Stimulated activated CD8-positive, alpha-beta memory T cell treated with anti-CD3 and anti-CD28 coated beads, Interleukin-2, amount 100 ng/mL, for 1 hour (primary cell): ENCODE measurements at places on chromosomes 7 and 10.

GRCh38 chr10:122348512-122348911, 26.0 kb upstream of the PLEKHA1 start:
- no peak for DNase-seq

DNA sequence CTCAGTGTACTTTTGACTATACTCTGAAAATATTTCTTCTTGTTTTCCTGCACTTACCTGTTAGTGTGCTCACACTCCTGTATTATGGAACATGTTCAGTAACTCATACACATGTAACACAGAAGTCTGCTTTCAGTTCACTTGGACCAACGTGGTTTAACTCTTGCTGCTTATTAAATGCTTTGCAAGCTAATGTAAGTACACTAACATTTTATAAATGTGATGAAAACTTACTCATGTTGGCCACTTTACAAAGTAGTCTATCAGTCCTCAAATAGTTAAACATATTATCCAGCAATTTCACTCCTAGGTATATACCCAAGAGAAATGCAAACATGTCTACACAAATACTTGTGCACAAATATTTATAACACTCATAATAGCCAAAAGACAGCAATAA, 98.4 kb downstream of the UBE2H start:
- no peak for DNase-seq

DNA sequence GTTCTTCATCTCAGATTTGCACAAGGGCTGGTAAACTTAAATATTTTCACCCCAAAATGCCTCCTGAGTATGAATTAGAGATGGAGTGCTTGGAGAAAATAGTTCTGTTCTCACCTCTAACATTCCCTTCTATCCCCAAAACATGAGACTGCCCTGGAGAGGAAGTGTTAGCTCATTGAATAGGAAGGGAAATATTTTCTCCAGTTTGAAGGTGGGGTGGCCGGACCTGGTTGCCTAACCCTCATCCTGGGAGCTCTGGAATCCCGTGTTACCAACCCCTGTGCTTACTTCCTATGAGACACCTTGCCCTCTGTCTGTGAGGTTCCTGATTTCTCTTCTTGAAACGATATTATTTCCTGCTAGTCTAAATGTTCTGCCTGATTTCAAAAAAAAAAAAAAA, 779 bp downstream of the IFIT2 start:
- DNase-seq: no peak

GRCh38 chr10:30834651-30835050, 197.0 kb downstream of the ZNF438 start:
- DNase-seq: no peak

- DNase-seq: no peak
These were observed 80.1 kb downstream of the SH2D4B start for GRCh38 chr10:80617807-80618206.

- no peak for DNase-seq
These were observed 1.2 kb upstream of the CALU start for GRCh38 chr7:128737867-128738385.

- DNase-seq: no peak
These were observed 410.1 kb downstream of the ARL4A start for GRCh38 chr7:13097499-13097898.

GRCh38 chr7:45007106-45007505, 7.1 kb downstream of the CCM2 start:
- no peak for DNase-seq

- no peak for DNase-seq
These were observed 252.2 kb downstream of the WDR37 start for GRCh38 chr10:1308173-1308961.

DNA sequence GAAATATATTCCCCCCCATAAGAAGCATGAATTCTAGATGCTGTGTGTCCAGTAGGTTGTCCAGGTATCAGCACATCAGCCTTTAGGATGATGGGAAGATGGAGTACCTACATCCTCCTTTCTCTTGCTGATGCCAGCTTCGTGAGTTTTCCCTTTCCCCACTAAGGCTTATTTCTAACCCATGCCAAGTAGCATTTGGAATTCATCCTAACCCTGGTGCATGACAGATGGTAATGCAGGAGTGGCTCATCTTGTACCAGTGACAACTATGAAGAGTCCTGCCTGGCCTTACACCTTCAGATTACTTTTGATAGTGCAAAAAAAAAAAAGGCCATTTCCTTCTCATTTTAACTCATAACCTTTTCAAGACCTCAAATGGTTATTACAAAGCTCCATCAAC, 58.7 kb downstream of the ARHGAP21 start:
- DNase-seq: no peak

DNA sequence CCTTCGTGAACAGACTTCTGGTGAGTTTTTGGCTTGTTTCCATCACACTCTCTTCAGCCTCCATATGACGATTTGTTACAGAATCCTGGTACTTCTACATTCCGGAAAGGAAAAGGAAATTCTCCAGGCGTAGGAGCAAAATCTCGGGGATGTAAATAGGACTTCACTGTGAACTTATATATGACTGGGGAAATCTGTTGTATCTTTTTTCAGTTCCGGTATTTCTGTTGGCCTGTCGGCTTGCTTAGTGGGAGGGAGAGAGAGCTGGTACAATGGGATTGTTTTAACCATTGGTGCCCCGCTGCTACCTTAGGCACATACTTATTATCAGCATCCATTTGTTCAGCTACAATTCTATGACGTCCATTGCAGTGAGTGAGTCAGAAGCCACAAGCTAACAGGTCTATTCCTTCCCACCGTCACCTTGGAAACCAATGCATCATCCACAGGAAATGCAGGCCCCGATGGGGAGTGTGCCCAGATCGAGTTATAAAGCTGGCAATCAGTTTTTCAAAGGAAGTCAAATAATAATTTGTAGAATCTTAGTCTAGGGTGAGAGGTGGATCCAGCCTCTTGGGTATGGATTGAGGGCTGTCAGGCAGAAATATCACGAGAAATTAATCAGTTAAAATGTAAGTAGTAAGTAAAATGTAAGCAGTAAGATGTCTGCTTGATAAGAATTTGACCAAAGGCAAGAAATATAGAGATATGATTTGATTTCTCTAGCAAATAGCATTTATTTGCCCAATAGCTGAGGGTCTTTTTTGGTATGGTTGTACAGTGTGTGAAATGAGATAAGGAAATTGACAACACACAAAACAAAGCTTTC, 92.0 kb upstream of the MKLN1 start:
- peak; percentile 47 for DNase-seq

DNA sequence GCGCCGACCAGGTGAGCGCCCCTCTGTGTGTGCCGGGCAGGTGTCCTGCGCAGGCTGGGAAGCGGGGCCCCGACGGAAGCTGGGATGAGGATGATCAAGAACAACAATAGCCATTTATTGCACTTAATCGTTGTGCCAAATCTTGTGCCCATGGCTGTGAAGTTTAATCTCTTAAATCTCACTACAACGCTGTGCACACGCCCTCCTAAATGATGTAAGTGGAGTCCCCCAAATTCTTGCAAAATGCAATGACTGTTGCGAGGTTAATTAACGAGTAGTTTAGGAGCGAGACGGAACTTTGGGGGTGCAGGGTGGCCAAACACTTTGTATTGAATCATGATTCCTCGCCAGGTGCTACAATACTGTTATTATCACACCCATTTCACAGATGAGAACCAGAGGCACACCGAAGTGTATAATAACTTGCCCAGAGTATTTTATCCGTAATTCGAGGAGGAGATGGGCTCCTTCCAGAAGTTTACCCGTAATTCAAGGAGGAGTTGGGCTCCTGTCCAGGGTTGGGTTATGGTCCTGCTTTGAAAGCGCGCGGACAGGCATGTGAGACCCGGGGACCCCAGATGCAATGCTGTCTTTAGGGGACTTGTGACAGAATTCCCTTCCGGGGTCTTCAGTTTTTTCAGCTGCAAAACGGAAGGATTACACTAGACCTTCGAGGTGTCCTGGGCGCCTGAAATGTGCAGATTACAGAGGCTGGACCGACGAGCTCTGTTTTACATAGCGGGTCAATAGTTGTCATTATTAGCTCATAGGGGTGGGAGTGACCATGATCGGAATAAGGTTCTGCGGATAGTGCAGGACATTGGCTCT, 1.0 kb downstream of the FFAR4 start:
- DNase-seq: no peak

- no peak for DNase-seq
These were observed 1.7 kb downstream of the LRRN3 start for GRCh38 chr7:111092406-111093236.

DNA sequence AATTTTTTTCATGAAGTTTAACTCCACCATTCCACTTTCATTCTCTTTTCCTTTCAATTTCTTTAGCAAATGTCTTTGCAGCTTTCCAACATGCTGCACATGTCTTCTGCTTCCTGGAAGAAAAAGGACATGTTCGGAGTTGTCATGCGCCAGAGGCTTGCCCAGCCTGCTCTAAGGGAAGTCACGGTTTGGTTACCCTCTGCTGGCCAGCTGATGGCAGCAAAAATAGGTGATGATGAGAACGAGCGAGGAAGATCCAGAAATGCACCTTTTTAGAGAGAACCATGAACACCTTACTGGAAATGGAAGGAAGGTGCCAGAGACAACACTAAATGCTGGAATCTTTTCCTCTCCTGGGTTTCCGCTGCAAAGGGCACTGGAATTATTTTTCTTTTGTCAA, 4.9 kb upstream of the ZSCAN21 start:
- DNase-seq: no peak
